ENCODE measurements at places on chromosomes 2 and 18. TPM values are rescaled to one million over a fixed set of nuclear protein-coding genes. Genes with fewer than 3 reads are reported as not detected.

The TOGARAM2 gene
- 1.0 TPM for total RNA-seq

GRCh38 chr2:204486805-204487204 is 58.5 kb upstream of the PARD3B start:
- DNase-seq, result no peak

DNA sequence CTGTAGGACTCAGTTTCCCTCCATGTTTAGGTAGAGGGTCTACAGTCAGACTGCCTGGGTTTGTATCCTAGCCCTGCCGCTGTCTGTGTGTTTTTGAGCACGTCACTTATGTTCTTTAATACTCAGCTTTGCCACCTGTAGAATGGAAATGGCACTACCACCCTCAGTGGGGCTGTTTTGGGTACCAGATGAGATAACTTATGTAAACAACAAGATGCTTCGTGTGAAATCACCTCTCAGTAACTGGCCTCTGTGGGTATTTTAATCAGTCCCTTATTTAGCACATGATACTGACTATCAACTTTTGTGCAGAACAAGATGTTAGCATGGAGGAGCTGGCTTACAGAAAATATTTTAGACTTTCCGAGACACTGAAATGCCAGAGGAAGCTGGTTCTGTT is 296.0 kb downstream of the LRRTM1 start:
- no peak for DNase-seq

GRCh38 chr2:219128396-219128795 is 32.2 kb downstream of the NHEJ1 start:
- DNase-seq, result no peak

DNA sequence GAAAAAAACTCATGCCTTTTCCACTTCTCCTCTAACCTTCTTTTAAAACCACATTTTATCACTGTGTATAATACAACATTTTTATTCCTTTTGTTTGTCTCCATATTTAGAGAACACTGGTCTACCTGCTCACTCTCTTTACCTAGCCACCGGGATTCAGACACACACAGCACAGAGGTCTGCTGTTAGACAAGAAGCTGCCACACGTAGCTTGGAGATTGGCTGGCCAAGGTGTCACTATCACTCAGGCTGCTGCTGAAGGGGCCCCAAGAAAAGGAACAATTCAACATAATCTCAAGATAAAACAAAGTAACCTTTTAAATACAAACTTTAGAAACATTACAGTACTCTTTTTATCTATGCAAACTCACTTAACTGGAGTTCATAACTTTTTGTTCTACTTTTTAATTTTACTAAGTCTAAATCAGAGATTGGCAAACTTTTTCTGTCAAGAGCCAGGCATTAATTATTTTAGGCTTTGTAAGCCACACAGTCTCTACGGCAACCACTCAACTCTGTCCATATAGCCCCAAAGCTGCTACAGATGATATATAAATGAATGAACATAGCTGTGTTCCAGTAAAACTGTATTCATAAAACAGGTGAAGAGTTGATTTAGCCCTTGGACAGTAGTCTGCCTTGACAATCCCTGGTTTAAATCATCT is 25.8 kb downstream of the FEZ2 start:
- DNase-seq, result no peak

DNA sequence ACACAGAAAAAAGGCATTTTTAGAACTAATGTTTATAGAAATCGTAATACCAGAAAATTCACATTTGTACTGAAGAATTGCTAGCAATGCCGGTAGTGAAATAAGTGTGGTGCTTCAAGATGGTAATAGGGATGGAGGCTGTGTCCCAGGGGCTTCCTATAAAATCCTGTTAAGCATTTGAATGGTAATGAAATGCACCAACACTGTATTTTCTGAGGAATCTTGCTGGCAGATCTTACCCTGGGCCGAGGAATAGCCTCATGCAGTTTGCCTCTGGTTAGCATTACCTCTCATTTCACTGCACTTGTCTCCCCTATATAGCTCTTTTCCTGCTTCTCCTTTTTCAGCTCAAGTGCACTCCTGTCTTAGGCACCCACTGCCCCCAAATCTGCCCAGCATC is 501.6 kb upstream of the NRP2 start:
- no peak for DNase-seq

The GPR155 gene
- 23.3 TPM for total RNA-seq

- no peak for DNase-seq
These were observed 16.2 kb upstream of the CAPN13 start for GRCh38 chr2:30823452-30823851.

The LMAN1 gene
- total RNA-seq, result 127 TPM

- no peak for DNase-seq
These were observed 242.6 kb downstream of the IKZF2 start for GRCh38 chr2:212908682-212909435.

The HTR2B gene
- total RNA-seq, result not detected

DNA sequence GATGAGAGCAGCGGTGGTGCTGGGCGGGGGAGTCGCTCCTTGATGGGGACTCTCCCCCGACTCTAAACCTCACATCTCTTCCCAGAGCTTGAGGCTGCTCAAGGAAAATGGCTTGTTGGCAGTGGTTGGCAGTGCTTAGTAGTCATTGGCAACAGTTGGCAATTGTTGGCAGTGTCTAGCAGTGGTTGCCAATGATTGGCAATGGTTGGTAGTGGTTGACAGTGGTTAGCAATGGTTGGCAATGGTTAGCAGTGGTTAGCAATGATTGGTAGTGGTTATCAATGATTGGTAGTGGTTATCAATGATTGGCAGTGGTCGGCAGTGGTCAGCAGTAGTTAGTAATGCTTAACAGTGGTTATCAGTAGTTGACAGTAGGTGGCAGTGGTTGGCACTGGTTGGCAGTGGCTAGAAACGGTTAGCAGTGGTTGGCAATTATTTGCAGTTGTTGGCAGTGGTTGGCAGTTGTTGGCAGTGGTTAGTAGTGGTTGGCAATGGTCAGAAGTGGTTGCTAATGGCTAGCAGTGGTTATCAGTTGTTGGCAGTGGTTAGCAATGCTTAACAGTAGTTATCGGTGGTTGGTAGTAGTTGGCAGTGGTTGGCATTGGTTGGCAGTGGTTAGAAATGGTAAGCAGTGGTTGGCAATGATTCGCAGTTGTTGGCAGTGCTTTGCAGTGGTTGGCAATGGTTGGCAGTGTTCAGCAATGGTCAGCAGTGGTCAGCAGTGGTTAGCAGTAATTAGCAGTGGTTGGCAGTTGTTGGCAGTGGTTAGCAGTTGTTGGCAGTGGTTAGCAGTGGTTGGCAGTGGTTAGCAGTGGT is 85.4 kb upstream of the OTOS start:
- no peak for DNase-seq

All from MG63 (cell line).